ENCODE measurements at places on chromosomes 4 and X.
A peak's percentile ranks its signal among the peaks of the same experiment; 100 is the strongest.

- no peak for DNase-seq
Measured at GRCh38 chr4:7158991-7159390, 33.3 kb upstream of the SORCS2 start.

DNA sequence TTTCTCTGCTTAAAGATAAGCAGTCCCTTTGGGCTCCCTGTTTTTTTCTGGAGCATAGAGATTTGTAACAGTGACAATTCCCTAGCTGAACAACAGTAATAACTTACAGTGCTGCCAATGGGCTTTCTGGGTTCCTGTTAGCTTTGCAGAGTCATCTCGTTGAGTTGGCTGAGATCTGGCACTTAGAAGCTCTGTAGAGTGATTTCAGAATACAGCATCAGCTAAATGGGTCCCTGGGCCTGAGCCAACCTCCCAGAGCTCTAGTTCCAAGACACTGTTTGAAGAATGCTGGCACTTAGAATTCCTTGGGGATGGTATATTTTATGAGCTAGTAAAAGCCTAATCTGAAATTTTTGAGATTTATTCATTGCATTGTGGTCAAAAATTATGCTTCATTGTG, 43.5 kb upstream of the SERTM2 start:
- DNase-seq: no peak

GRCh38 chr4:172631832-172632231, 536.8 kb upstream of the GALNT7 start:
- no peak for DNase-seq

DNA sequence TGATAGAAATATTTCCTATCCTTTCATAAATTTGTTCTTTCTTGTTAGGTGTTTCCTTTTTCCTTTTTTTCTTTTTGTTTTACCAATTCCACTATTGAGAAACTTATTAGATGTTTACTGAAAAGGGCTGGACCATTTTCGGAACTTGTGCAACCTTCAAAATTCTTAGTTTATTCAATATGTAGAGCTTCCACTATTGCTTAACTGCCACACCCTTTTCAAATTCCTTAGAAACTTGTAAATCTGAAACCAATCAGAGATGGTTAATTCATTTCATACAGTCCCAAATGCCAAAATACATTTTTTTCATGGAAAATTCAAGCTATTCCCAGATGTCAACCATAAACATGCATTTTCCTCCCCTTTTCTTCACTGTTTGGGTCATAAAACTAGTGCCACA, 66.1 kb upstream of the SLC39A8 start:
- DNase-seq: no peak

DNA sequence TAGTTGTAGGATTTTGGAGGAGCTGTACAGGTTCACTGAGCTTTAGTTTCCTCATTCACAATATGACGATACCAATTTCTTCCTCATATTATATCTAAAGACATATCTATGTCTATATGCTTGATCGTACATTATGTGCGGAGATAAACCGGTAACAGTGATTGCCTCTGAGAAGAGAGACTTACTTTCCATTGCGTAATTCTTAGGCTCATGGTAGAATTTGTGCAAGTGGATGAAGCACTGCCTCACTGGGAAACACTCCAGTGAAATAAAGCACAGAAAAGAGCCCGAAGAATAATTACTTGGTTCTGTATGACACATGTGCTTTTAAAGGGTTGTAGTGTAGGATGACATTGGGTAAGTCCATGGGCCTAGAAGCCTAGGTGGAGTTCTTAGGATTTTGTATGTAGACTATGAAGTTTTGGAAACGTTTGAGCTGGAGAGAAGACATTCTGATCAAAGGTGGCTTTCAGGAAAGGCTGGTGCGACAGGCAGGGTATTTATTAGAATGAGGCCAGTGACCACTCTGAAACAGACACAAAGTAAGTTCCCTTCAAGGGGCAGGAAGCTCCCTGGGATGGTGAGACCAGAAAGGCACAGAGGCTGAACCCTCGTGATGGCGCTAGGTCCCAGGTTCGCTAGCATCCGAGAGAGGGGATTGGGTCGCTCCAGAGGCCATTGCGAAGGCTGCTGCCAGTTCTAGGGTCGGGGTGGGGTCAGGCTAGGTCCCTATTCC, 649 bp upstream of the VBP1 start:
- DNase-seq: no peak

DNA sequence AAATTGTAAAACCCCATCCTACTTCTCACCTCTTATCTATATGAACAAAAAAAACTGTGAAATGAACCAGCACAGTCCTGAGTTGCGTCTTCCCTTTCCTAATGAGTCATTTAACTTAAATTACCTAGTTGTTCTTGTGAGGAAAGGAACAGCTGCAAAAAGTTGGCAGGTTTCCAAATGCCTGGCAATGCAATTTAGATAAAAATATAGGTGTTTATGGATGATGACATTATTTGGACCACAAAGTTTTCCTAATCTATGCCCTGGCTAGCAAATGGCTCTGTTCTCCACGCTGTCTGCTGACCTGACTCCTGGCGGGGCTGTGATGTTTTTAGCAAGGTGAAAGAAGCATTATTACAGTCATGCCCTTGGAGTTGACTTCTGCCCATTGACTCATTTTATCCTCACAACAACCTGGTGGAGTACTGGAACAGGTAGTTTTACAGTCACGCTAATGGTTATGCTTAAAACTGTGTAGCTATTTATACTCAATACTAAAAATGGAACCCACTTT, 29.8 kb upstream of the RELL1 start:
- DNase-seq: no peak

DNA sequence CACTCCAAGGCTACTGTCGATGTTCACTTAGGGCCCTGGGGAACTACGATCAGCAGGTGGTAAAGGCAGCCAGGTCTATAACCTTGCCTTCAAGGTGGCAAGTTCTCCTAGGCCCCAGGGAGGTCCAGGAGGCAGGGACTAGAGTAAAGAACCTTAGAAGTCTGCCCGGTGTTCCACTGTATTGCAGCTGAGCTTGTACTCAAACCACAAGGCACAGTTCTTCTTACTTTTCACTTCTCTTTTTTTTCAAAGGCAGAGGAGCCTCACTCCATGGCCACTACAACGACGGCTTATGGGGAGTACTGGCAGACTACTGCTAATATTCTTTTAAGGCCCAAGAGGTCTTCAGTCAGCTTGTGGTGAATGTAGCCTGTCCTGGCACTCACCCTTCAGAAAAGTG, 78.8 kb upstream of the GPR174 start:
- no peak for DNase-seq

DNA sequence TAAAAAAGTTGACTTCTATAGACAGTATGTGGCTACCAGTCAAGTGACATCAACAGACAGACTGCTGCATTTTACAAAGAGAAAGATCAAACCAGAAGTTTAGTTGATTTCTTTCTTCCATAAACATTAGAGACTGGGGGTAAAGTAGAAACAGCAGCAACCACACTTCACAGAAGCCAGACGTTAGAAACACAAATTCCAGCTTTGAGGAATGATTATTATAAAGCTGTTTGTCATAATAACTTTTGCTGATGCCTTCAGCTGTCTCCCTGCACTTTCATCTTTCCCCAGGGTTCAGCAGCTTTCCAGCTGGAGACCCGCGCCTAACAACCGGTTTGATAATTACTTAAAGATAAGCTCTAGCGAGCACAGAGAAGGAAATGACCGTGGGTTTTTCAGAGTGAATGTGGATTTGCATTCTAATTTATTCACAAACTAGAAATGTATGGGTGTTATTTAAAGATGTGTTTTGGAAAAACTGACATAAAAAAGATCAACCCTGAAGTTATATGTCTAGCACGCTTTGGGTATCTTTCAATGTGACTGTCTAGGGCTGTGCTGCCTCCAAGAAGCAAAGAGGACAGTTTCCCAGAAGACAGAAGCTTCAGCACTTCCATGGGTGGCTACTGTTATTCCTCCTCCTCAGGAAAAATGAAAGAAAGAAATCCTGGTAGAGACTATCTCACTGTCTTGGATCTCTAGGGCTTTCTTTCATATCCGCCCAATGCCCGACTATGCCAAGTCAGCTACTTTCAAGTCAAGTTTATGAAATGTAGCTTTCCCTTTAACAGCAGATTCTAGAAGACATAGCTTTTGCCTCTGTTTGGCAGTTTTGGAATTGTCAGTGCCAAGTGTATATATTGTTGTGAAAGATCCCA, 15.0 kb upstream of the ENAM start:
- DNase-seq: no peak

- DNase-seq: no peak
Measured at GRCh38 chr4:157803845-157804521, 368.8 kb downstream of the GASK1B start.

- DNase-seq: no peak
Measured at GRCh38 chrX:108138814-108139702, 47.5 kb downstream of the ATG4A start.

DNA sequence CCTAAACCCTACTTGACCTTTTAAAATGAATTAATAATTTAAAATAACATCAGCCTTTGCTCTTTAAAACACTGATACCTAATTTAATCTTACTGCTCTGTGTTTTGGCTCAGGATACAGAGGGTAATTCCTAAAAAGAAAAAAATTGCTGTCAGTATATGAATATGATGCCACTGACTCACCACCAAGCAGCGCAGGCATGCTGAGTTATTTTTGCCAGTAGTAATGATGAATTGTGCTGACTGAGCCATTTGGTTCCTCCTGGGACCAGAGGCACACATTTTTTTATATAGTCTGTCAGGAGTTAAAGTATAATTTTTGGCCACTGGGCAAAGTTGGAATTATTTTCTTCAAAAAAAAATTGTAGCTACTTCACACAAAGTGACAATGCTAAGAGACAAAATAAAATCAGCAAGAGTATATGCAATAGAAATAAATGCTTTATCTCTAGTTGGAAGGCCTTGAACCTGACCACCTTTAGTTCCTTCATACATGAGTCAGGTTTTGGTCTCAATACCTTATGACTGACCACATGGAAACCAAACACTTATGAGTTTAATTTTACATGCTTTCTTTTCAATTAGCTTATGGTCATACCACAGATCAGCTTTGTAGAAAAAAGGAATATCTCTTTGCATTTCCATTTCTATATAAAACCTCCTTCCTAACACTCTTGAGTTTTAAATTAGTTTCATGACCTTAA, 115.1 kb downstream of the PPP3CA start:
- no peak for DNase-seq

- DNase-seq: no peak
Measured at GRCh38 chrX:154036513-154036912, 16.8 kb upstream of the IRAK1 start.

- DNase-seq: no peak
Measured at GRCh38 chr4:2982012-2982411, 18.6 kb downstream of the GRK4 start.

- DNase-seq: no peak
Measured at GRCh38 chr4:55447108-55447708, 51.5 kb downstream of the TMEM165 start.

DNA sequence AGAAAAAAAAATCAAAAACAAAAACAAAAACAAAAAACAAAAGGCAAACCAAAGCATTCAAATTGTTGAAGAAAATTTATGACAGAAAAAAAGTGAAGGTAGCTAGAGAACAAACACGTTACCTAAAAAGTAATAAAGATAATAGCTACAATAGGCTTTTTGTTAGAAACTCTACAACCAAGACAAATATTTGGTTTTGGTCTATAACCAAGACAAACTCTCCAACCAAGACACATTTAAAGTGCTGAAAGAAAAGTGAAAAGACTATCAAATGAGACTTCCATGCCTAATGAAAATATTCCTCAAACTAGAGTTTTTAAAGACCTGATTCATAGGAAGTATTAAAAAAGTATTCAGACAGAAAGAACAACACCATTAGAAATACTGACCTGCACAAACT, 391.9 kb upstream of the NDST4 start:
- no peak for DNase-seq

DNA sequence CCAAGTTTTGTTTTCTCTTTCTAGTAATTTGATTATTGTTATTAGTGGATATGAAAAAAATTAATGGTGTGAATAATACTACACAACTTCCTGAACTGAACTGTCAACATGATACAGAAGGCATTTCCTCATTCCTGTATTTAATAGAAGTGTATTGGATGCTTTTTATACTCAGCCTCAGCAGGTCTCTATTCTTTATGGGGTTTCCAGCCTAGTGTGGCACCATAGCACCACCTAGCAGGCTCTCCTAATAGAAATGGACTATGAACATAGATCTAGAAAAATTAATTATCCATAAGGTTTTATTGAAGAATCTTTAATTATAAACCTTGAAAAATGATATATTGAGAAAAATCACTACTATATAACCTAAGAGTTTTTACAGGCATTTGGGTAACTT, 52.4 kb downstream of the GLRB start:
- no peak for DNase-seq

GRCh38 chr4:73019462-73020047, 50.0 kb downstream of the COX18 start:
- DNase-seq: no peak

GRCh38 chrX:54042609-54043021, 1.7 kb downstream of the PHF8 start:
- DNase-seq: peak; percentile 9

- no peak for DNase-seq
Measured at GRCh38 chr4:159137176-159137575, 34.3 kb downstream of the RAPGEF2 start.

All from stimulated activated CD8-positive, alpha-beta memory T cell treated with anti-CD3 and anti-CD28 coated beads, Interleukin-2, amount 100 ng/mL, for 1 hour (primary cell).